ENCODE measurements at places on chromosomes 16 and 17.

DNA sequence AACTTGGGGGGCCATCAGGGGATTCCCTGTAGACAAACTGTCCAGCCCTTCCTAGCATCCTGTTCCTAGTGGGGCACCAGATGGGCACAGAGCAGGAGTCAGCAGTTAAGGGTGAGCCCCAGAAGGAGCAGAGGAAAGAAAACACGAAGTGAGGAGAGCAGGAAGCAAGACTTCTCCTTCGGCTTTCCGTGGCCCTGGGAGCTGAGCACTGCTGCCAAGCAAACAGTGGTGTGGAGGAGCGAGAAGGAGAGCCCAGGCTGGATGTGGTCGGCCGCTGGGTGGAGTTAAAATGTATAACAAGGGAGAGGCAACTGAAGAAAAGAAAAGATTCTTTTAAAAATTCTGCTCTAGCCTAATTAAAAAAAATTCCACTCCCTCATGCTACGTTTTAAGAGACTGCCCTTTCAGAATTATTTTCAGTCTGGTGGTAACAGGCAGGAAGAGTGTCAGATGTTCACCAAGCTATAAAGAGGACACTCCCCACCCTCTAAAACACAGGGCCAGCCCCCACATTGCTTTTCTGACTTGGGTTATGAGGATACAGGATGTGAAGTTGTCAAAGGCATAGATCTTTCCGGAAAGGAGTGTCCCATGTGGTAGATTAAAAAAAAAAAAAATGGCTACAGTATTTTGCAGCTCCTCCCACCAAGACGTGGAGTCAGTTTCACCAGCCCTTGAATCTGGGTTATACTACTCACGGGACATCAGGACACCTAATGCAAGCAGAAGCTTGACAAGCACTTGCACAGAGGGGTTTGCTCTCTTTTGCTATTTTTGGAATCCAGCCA is 74.9 kb upstream of the ZFHX3 start:
- no peak for DNase-seq

DNA sequence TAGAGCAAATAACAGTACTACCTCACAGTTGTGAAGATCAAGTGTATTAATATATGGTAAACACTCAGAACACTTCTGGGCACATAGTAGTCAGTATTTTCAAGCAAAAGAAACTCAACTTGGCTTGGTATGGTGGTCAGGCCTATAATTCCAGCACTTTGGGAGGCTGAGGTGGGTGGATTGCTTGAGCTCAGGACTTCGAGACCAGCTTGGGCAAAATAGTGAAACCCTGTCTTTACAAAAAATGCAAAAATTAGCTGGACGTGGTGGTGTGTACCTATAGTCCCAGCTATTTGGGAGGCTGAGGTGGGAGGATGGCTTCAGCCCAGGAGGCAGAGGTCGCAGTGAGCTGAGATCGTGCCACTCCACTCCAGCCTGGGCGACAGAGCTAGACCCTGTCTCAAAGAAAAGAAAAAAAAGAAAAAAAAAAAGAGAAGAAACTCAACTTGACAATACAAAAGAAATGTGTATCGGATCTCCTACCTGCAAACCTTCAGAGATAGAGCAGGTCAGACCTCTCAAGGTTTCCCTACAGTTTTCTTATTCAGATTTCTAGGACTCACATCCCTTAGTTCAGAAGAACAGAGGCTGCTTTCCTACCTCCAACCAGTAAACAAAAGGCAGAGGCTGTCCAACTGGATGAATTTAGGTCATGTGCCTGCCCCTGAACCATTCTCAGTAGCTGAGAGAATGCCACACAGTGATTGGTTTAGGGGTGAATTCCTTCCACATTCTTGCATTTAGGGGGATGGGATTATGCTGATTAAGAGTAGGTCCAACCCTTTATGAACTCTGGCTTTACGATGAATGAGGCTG is 1.7 kb upstream of the KPNA2 start:
- no peak for DNase-seq

DNA sequence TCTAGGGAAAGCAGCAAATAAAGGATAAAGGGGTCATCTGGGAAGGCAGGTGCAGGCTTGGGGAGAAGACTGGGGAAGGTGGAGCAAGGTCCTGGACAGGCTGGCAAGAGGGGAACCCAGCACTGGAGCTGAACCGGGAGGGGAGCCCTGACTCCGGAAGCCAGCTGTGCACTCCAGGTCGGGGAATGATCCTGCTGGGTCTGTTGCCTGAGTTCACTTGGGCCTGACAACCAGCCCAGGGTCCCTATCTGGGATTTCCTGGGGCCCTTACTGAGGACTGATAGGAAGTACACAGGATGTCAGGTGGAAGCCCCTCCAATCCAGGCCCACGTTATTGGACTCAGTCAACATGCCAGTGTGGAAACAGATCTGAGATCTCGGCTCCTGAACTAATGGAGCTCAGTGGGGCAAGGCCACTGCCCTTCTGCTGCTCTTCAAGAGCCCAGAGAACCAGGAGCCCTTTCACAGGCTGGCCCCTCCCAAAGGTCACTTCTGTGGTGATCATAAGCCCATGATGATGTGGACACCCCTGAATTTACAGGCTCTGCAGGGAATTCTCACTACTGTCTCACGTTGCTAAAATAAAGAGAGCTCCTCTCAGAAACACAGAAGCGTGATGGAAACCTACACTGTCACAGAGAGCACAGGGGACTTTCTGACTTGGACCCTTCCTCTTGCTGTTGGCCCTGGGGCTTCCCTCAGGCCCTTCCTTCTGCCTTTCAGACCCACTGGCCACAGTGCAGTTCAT is 19.9 kb upstream of the PITPNM3 start:
- DNase-seq: no peak

GRCh38 chr16:75491876-75492275 is 3.4 kb downstream of the CHST6 start:
- DNase-seq: no peak

Data from CD4-positive, alpha-beta T cell treated with Interferon alpha-2 for 1 hour (primary cell).